ENCODE measurements at places on chromosomes 5 and 9.

DNA sequence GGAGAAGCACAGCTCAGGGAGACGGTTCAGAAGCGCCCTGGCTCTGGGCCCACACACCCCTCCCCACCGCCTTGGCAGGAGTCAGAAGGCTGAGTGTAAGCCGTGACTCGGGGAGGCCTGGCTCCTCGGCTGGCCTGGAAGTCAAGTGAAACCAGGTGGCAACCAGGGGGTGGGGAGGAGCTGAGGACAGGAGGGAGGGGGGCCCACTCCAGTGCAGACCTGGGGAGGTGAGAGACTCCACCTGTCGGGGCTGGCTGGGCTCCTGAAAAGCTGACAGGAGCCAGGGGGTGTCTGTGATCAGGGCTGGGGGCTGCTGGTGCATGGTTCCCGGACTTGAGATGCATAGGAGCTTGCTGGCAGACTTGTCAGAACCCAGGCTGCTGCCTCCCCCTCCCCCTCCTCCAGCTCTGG, 150.2 kb upstream of the PHYKPL start:
- no peak for DNase-seq

DNA sequence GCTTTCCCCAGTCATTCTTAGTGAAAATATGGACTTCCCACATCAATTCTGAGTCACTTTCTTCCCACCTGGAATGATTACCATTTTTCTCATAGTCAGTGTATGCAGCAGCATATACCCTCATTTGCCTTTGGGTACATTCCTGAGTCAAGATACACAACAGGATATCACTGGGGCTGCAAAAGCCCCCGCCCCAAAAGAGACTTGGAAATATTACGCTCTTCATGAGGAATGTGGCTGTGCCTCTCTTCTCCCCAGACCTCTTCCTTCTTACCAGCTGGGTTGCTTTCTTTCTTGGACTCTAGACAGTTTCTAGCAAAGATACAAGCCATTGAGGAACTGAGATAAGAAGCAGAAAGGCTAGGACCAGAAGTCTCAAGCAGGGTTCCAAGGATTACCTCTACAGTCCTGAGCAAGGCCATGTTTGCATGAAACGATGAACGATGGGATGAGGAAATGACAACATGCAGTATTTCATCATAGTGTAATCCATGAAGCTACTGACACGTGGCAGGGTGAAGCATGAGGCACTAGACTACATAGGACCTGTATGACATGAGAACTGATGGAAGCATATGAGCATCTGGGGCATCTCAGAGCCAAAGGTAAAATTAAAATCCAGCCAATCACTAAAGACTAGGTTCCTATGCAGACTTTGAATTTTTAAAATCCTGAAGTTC, 218.1 kb downstream of the RAB3C start:
- no peak for DNase-seq

DNA sequence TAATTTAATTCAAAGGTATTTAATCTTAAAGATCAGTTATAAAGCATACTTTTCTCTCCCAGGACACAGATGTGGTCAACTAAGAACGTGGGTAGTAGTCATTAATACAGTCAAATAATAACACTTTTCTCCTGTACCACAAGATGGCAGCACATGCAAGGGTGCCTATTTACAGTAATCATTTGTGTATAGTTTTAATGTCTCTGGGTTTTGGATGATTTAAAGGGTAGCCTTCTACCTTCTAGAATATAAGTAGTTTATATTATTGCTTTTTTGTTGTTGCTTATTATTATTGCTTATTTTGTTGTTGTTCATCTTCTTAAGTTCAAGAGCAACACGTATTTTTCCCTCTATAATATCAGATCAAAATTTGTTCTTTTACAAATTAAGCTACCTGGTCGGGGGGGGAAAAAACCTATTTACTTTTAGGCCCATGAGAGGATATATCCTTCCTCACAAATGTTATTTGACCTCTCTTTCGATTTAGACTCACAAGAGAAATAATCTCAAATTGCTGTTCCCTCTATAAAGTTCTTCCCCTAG, 59.6 kb upstream of the SLC27A6 start:
- peak; percentile 3 for DNase-seq

- no peak for DNase-seq
Measured at GRCh38 chr5:108084105-108084504, 297.8 kb downstream of the FBXL17 start.

GRCh38 chr9:61670616-61671015, 480.8 kb downstream of the SPATA31A7 start:
- no peak for DNase-seq

DNA sequence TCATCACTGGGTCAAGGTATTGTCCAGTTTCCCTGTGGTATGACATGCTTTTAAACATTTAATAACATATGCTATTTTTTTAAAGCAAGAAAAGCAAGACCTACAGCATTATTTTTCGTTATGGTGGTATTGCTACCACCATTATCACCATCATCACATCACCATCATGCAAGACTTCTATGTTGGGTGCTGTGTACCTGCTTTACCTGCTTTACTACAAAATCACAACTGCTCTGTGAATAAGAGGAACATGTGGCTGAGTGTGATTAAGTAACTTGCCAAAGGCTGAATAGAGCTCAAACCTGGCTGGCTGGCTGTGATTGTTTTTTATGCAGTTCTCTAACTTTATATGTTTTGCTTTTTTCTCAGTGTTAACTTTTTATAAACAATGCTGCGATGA, 140.8 kb upstream of the CLINT1 start:
- no peak for DNase-seq

DNA sequence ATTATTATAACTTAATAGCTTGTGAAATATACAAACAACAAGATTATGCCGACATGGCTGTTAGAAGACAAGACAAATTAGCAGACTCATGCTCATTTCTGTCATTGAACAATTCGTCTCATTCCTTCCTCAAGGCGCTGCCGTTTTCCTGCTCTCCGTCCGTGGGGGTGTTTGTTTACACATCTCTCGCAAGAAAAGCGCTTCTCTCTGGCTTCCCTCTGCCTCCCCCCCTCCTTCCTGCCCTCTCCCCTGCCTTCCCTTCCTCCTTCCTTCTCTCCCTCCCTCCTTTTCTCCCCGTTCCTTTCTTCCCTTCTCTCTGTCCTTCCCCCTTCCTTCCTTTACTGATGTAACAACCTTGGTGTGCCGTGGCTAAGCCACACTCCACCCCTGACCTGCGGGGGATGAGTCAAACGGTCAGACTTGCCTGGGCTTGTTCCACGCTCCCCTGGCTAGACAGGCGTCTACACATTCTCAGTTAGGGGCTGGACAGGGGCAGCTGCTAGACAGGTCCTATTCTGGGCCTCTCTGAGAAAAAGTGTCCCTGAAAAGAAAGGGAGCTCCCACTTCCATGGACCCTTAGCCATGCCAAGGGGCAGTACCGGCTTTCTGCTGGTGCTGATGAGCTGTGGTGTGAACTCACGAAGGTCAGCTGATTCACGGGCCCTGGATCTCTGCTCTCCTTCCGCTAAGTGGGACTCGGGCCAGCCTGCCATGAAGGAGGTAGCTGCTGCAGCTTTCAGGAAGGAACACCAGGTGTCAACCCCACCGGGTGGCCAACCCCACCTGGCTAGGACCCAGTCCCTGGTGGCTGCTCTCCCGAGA, 32.0 kb upstream of the SPTLC1 start:
- no peak for DNase-seq

- DNase-seq, result no peak
Measured at GRCh38 chr5:44660251-44660650, 148.5 kb upstream of the MRPS30 start.
